NCI-H510A (cell line): ENCODE measurements at places on chromosomes 7 and 10.

- DNase-seq: no peak
These were observed 17.0 kb downstream of the KLHDC10 start for GRCh38 chr7:130087364-130087763.

GRCh38 chr10:93941606-93942005 is 47.8 kb downstream of the SLC35G1 start:
- no peak for DNase-seq

- no peak for DNase-seq
These were observed 53.1 kb upstream of the KMT2E start for GRCh38 chr7:104960741-104961448.

DNA sequence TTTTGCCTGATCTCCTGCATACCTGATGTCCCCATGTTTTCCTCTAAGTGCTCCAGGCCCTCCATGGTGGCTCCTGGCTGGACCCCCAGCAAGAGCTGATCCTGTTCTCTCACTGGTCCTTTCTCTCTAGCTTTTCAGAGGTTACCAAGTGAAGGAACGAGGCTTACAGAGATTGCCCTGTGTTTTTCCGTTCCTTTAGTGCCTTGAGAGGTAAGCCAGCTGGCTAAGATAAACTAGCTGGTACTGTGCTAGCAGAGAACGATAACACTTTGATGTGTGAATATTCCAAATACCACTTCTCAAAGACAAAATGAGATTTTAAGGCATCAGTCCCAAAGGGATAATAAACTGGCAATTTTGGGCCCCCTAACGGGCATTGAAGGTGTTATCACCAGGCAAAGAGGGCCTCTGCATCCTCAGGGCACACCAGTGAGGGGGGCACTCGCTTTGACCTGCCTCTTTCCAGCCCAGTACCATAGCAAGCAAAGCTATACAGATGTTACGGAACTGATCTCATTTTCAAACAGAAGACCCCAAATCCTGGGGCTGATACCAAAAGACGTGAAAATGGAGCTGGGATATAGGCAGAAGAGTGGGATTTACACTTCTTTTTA is 8.4 kb upstream of the CCNY start:
- no peak for DNase-seq

DNA sequence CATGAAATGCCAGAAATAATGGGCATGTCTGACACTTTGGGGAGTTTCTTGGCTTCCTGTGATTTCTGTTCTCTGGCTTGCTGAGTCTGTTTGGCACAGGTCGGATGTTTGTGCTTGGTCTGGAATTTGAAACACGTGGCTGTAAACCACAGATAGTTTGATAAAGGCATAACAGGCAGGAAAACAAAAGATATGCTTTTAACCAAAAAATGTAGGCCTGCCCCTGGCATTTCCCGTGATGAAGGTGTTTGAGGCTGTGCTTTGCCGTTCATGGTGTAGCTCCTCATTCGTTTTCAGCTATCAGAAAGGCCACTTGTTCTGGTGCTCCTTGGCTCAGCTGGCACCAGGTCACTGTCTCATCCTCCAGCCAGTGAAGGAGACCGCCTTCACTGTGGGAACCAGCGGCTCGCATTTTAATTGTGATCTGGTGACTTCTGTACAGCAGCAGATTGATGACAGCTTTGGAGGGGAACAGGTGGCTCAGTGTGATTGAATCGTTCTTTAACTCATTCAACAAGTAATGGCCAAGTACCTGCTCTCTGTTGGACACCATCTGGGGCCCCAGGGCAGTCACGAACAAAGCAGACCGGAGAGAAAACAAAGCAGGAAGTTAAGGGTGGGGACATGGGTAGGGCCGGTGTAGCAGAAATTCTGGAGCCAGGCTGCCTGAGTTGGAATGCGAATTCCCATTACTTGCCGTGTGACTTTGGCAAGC is 111.5 kb downstream of the CCNY start:
- DNase-seq: no peak
